ENCODE measurements at places on chromosomes 12 and 14.

DNA sequence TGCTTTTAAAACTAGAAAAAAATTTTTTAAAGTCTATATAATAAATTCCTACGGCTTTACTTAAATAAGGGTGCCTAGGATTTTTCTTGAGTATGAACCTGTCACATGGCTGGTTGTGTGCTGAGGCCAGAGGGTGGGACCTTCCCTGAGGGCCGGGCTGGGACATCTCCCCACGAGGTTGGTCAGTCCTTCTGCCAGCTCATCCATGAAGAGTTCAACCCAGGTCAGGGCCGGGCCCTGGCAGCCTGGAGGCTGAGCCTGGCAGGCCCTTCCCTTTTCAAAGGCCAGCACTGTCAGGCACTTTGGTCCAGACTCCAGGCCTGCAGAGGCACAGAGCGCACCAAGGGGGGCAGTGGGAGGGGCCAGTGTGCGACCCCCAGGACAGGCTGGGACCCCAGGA is 31.7 kb downstream of the TNFAIP2 start:
- DNase-seq = no peak

DNA sequence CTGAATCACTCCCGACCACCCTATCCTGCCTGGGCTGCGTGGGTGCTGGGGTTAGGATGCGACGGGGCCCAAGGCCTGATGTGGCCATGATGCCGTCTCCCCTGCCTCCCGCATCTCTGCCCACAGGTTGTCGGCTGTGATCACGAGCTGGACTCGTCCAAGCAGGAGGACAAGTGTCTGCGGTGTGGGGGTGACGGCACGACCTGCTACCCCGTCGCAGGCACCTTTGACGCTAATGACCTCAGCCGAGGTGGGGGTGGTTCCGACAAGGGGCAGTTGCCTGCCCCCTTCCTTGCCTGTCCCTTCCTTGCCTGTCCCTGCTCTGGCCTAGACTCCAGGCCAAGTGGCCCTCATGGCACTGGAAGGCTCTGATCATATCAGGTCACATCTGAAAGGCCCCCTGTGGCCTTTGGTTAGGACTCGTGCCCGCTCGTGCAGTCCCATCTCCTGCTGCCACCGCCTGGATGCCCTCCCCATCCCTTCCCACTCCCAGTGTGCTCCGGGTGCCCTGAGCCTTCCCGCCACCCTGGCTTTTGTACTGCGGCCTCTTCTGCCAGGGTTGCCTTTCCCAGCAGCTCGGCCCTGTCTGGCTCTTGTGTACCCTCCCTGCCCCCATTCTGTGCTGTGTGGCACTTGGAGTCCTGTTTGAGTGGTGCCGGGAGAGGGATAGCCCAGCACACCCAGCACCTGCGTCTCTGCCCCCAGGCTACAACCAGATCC is 13.6 kb downstream of the PAPLN start:
- no peak for DNase-seq

DNA sequence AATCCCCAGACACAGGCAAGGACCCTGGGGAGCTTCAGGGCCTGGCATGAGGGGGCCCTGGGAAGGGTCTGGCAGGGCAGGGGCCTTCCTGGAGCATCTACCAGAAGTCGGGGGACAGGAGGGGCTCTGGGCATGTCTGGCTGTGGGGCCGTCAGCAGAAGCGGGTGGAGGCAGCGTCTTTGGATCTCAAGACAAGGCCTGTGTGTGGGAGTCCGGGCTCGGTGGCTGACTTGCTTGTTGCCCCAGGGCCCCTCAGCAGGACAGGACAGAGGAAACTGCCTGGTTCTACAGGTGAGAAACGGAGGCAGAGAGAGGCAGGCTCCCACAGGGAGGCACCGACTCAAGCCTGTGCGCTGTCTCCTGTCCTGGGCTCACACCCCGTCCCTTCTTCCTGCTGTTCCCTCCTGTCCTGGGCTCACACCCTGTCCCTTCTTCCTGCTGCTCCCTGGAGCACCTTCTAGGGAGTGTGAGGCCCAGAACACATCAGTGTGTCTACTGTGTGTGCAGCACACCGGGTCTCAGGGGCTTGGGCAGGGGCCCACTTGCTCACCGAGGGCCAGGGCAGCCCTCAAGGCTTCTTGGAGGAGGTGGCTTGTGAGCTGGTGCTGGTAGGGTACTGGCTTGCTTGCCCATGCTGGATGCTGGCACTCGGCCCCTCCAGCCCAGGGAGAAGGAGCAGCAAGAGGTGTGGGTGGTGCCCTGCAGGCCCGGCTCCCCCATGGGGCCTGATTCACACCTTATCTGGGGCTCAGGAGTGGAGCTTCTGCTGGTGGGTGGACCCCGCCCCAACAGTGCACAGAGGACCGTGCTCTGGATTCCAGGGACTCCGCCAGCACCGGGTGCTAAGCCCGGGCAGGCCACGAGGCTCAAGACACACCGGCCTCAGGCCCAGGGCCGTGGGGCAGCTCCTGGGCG is 14.9 kb downstream of the ASPG start:
- DNase-seq = no peak

DNA sequence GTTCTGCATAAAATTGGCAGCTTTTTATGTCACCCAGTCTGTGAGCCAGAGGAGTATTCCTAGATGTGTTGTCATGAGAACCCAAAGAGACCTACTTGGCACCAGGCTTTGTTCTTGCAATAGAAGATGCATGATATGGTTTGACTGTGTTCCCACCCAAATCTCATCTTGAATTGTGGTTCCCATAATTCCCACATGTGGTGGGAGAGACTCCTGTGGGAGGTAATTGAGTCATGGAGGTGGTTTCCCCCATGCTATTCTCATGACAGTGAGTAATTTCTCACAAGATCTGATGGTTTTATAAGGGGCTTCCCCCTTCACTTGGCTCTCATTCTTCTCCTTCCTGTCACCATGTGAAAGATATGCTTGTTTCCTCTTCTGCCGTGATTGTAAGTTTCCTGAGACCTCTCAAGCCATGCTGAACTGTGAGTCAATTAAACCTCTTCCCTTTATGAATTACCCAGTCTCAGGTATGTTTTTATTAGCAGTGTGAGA is 572.0 kb upstream of the ATP2B1 start:
- DNase-seq = no peak

- DNase-seq = no peak
These were observed 9.6 kb downstream of the CLEC1A start for GRCh38 chr12:10088955-10089900.

- no peak for DNase-seq
These were observed 4.2 kb downstream of the IFFO1 start for GRCh38 chr12:6551496-6552139.

DNA sequence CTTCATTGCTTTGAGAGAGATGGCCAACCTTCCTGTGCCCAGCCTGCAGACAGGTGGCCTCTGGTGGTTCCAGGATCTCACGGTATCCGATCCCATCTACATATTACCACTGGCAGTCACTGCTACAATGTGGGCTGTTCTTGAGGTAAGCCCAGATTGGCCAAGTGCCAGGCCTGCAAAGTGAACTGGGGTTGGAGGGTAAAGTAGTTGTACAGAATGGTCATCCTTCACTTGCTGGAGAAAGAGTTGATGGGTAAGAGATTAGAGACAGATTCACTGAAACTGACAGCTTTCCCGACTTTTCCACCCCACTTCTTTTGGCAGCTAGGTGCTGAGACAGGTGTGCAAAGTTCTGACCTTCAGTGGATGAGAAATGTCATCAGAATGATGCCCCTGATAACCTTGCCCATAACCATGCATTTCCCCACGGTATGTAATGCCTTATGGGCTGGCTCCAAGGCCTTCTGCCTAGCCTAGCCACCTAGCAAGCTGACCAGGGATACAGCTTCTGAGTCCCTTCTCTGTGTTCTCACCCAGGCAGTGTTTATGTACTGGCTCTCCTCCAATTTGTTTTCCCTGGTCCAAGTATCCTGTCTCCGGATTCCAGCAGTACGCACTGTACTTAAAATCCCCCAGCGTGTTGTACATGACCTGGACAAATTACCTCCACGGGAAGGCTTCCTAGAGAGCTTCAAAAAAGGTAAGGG is 4.1 kb downstream of the OXA1L start:
- no peak for DNase-seq

DNA sequence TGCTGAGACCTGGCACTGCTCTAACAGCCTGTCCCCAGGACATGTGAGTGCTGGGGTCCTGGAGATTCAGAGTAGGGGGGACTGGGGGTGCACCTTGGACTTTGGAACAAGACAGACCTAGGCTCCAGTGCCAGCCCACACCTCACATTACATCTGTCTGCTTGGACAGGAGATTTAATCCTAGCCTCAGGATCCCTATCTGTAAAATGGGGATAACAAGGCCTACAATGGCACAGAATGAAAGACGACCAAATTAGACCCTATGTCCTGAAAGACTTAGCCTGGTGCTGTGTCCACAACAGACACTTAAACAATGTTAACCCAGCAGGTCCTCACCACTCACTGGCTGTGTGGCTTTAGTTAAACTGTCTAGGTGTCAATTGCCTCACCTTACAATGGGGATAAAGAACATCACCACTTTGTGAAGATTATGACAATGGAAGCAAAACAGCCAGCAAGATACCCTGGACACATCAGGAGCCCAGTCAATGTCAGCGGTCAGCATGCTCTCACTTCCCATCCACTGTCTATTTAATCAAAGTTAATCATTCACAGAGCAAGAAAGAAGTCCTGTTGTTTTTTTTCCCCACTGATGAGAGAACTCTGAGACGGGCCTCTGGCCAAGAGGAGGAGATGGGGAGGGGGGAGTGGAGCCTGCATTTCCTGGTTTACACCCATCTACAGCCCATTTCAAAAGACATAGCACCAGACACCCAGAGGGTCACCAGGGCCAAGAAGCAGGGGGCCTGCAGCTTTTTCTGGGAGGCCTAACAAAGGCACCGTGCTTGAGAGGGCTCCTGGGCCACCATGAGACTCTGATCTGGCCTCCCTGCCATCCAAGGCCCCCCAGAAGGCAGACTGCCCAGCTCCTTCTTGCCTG is 40.6 kb downstream of the ACTN1 start:
- no peak for DNase-seq

- DNase-seq = peak; percentile 13
These were observed 571 bp downstream of the ZNF891 start for GRCh38 chr12:133129368-133130037.

DNA sequence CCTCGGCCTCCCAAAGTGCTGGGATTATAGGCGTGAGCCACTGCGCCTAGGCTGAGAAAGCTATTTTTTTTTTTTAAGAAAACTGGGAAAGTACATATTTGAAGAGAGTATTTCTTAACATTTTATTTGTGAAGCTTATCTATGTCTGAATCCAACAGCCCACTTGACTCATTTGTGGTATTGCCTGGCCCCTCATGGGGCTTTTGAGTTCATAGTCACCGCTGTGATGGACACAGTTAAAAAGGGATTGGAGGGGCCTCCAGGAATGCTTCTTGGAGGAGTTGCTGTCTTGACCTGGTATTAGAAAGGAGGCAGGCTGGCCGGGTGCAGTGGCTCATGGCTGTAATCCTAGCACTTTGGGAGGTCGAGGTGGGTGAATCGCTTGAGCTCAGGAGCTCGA is 26.5 kb downstream of the BCL7A start:
- DNase-seq = no peak

DNA sequence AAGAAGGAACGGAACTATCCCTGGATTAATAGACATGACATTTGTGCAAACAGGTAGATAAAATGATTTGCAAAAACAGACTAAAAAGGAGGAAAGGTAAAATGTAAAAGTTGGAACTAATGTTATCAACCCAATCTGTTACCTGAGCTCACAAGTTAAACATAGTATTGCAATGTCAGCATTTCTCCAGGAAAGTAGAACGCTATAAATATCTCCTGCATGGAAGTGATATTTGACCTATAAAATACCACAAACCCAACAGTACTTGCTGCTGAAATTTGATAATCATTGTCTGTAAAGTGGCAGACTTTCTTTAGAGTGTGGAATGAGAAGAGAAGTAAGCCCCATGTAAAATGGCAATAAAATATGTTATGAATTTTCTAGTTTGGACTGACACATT is 1435.7 kb downstream of the LRFN5 start:
- DNase-seq = no peak

GRCh38 chr12:75711271-75711670 is 199.9 kb upstream of the KRR1 start:
- DNase-seq = no peak

- no peak for DNase-seq
These were observed 40.8 kb downstream of the SPATA7 start for GRCh38 chr14:88426271-88426670.

DNA sequence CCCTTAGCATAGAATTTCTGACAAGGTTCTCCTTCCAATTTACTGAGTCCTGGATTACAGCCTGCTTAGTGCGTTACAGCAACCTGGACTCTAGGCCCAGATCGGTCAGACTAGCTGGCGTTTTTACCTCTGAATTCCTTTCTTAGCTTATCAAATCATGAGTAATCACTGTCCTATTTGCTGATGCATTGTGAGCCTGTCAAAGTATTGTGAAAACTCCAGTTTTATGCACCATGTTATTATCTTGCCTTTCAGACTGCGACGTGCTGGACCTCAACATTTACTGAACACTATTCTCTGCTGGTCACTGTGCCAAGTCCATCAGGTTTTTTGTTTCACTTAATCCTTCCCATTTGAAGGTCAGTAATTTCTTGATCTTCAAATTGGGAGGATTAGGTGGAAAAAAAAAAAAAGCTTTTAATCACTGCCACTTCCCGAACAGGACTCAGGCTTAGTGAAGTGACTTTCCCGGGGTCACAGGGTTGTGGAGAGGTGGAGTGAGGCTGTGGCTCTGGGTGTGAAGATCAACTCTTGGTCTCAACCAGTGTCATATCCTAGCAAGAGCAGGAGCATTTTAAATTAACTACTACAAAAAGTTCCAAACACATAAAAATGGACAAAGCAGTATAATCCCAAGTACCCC is 31.2 kb downstream of the FBXO21 start:
- DNase-seq = no peak

- DNase-seq = no peak
These were observed 355.5 kb downstream of the DIO2 start for GRCh38 chr14:79855789-79856188.

- no peak for DNase-seq
These were observed at the start of gene CEP170B for GRCh38 chr14:104865081-104865630. TSS of gene CEP170B (plus strand) at chr14:104865268. CDS start at chr14:104868451, 3,183 bp downstream.

- no peak for DNase-seq
These were observed 11.4 kb upstream of the METAP2 start for GRCh38 chr12:95462551-95462950.

GRCh38 chr12:48767521-48767920 is 21.4 kb downstream of the ADCY6 start:
- DNase-seq = no peak

DNA sequence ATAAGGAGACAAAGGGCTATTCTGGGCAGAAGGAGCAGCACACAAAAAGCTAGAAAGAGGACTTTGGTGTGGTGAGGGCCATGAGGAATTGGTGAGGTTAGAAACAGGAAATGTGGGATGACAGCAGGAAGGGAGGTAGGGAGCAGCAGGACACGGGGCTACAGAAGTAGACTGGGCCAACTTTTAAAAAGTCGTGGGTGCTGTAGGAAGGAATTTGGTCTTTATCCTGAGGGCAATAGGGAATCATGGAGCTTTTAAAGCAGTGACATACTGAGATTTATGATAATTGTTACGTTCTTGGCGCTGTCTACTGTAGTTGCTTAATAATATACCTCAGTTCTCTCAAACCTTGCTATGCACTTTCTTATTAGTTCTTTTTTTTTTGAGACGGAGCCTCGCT is 8.2 kb upstream of the CHURC1 start:
- DNase-seq = no peak
